ENCODE measurements at places on chromosomes 6 and 20.

DNA sequence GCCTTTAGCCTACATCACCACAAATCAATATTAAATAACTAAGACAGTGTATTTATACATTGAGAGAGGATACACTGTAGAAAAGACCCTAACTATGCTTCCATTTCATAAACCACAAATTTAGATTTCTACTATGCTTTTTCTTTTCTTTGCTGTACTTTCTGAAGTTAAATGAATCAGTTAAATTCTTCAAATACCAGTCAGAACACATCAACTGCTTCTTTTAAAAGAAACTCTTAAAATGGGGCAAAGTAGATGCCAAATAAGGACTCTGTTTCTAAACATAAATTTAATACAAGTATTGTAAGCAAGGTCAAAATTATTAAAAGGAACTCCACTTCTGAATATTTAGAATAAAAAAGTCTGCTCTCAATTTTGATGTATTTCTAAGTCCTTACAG is 76.9 kb downstream of the GMDS start:
- H3K27me3 ChIP-seq, result no peaks in the 10 kb centered on the region
- H3K4me1 ChIP-seq, result no peaks in the 10 kb centered on the region
- DNase-seq, result no peak
- H3K4me3 ChIP-seq, result no peak overlapping the region
- H3K27ac ChIP-seq, result no peak overlapping the region

GRCh38 chr6:33768644-33769120 is 20.2 kb downstream of the LEMD2 start:
- H3K27ac ChIP-seq, result no peak overlapping the region
- no peak overlapping the region for H3K4me3 ChIP-seq
- peak; percentile 80 for DNase-seq

GRCh38 chr6:32970413-32971241 is 2.2 kb downstream of the BRD2 start:
- peak; percentile 86 for DNase-seq
- peak overlapping the region; percentile 92 for H3K4me3 ChIP-seq
- H3K36me3 ChIP-seq, result peaks cover 34% of the 10 kb centered on the region

GRCh38 chr20:63980317-63980805 is 571 bp upstream of the PRPF6 start:
- no peak for DNase-seq
- H3K27ac ChIP-seq, result peak overlapping the region; percentile 87
- no peaks in the 10 kb centered on the region for H3K4me1 ChIP-seq
- peaks cover 12% of the 10 kb centered on the region for H3K36me3 ChIP-seq
- H3K27me3 ChIP-seq, result no peaks in the 10 kb centered on the region
- peak overlapping the region; percentile 80 for H3K4me3 ChIP-seq

GRCh38 chr6:7446619-7447325 is 57.2 kb downstream of the RIOK1 start:
- H3K4me3 ChIP-seq, result no peak overlapping the region
- H3K4me1 ChIP-seq, result no peaks in the 10 kb centered on the region
- no peak overlapping the region for H3K27ac ChIP-seq
- no peak for DNase-seq

DNA sequence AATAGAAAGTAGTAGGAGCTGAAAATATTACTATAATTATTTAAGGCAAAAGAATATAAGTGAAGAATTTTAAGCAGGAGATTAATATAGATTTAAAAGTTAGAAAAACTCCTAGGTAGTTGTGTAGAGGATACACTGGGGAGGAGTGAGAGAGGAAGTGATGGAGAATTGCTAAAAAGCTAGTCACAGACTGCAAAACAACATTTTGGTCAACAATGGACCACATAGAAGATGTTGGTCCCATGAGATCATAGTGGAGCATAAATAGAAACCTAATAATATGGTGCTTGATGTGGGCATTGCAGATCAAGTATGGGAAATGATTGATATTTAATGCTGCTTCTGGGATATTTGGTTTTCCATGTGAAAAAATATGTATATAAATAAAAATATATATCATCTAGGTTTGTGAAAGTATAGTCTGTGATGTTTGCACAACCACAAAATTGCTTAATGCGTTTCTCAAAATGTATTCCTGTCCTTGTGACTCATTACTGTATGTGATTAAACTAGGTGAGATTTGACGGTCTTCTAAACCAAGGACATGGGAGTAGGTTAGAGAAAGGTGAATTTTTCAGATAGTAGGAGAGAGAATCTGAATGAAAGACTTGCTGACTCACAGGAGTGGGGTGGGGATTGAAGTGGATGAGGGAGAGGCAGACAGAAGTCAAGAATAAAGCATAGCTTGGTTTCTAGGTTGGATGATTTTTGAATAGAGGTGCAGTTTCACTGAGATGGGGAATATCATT is 174.0 kb downstream of the BCKDHB start:
- no peak overlapping the region for H3K27ac ChIP-seq
- DNase-seq, result no peak
- no peaks in the 10 kb centered on the region for H3K4me1 ChIP-seq
- H3K4me3 ChIP-seq, result no peak overlapping the region
- H3K36me3 ChIP-seq, result no peaks in the 10 kb centered on the region
- H3K27me3 ChIP-seq, result no peaks in the 10 kb centered on the region
